ENCODE measurements at places on chromosomes 12 and 14.

GRCh38 chr12:108367436-108367835 lies 28.3 kb upstream of the CMKLR1 start:
- no peak overlapping the region for H3K4me3 ChIP-seq
- H3K27ac ChIP-seq: no peak overlapping the region
- no peak for ATAC-seq
- H3K27me3 ChIP-seq: peaks cover 24% of the 10 kb centered on the region

DNA sequence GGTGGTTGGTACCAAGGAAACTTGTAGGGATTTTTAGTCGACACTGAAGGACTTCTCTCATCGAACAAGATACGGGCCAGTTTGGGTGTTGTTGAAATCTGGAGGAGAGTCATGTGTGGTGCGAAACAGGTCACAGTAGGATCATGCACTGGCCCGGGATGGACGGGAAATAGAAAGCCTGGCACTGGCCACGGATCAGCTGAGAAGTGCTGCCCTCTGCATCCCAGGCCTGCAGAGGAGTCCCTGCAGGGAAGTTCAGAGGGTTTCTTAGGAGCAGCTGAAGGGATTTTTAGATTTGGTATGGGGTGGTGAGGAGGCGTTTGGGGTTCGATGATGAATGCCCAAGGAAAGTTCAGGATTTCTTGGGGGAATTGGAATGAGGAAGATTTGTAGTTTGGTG lies 63.1 kb downstream of the TSPAN9 start:
- H3K27me3 ChIP-seq: peaks cover 72% of the 10 kb centered on the region
- no peak overlapping the region for H3K27ac ChIP-seq
- H3K4me1 ChIP-seq: no peaks in the 10 kb centered on the region
- ATAC-seq: no peak
- H3K36me3 ChIP-seq: no peaks in the 10 kb centered on the region

- no peaks in the 10 kb centered on the region for H3K36me3 ChIP-seq
- no peak for ATAC-seq
- H3K4me1 ChIP-seq: no peaks in the 10 kb centered on the region
- H3K4me3 ChIP-seq: no peak overlapping the region
- peaks cover 8% of the 10 kb centered on the region for H3K27me3 ChIP-seq
Observed at GRCh38 chr12:71958993-71959578, 20.4 kb downstream of the TPH2 start.

- no peaks in the 10 kb centered on the region for H3K27me3 ChIP-seq
- peak overlapping the region; percentile 3 for H3K4me3 ChIP-seq
- H3K27ac ChIP-seq: peak overlapping the region; percentile 44
- no peak for ATAC-seq
Observed at GRCh38 chr14:96512602-96513397, 10.6 kb downstream of the PAPOLA start.

GRCh38 chr12:53365245-53365904 lies 14.6 kb upstream of the SP1 start:
- ATAC-seq: no peak
- H3K27me3 ChIP-seq: no peaks in the 10 kb centered on the region
- peak overlapping the region; percentile 75 for H3K27ac ChIP-seq
- H3K4me3 ChIP-seq: no peak overlapping the region
- peaks cover 16% of the 10 kb centered on the region for H3K4me1 ChIP-seq
- H3K36me3 ChIP-seq: no peaks in the 10 kb centered on the region

DNA sequence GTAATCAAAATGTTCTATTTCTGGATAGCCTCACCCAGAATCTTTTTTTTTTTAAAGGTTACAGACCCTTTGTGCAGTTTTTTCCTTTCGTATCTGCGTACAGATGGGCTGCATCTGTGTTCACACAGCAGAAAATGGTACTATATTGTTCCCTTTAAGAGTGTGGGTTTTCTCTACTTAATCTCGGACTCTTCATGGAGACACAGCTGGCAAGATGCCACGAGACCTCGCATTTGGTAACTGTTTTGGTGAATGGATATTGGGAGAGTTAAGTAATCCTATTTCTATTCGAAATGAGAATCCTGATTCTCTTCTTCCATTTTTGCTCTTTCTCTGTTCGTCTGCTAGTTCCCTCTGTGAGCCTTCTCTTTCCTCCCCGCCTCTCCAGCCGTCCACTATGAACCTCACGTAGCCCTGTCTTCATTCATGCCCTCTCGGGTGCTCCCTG lies 85.7 kb downstream of the SAMD4A start:
- no peak for ATAC-seq
- H3K4me3 ChIP-seq: no peak overlapping the region
- H3K27ac ChIP-seq: no peak overlapping the region
- peaks cover 9% of the 10 kb centered on the region for H3K4me1 ChIP-seq
- peaks cover 5% of the 10 kb centered on the region for H3K36me3 ChIP-seq
- H3K27me3 ChIP-seq: no peaks in the 10 kb centered on the region

GRCh38 chr12:95789126-95790032 lies 1.2 kb downstream of the NTN4 start:
- H3K27me3 ChIP-seq: peaks cover 32% of the 10 kb centered on the region
- peak overlapping the region; percentile 72 for H3K4me3 ChIP-seq
- H3K4me1 ChIP-seq: peaks cover 16% of the 10 kb centered on the region
- ATAC-seq: no peak

DNA sequence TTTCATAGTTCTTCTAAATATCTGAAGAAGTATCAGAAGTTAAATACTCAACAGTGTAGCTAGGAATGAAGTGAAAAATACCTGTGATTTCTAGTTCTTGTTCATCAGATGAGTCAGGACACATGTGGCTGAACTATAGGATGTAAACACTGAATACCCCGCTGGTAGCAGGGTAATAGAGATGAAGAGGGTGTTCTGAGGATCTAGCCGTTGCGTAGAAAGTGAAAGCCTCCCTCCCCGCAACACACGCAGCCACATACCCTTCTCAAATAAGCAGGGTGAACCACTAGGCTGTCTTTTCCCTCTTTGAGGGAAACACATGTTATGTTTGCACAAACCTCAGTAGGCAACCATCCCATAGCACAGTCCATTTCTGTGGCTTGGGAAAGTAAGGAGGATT lies 16.4 kb upstream of the RNASE12 start:
- no peaks in the 10 kb centered on the region for H3K27me3 ChIP-seq
- H3K4me3 ChIP-seq: no peak overlapping the region
- peaks cover 12% of the 10 kb centered on the region for H3K4me1 ChIP-seq
- no peak for ATAC-seq

DNA sequence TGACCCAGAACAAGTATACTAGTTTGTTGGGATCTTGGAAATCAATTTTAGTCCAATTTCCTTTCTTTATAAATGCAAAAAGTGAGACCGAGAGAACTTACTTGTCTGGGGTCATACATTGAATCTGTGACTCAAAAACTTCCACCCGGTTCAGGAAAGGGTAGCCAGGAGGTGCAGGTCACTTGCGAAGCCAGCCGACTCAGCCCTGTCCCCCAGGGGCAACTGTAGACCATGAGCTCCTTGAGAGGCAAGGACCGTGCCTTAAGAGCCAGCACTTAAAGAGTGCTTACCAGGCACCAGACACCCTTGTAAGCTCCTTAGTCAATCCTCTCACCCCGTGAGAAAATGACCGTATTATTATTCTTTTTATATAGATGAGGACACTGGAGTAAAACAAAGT lies 505 bp upstream of the BCDIN3D start:
- peaks cover 36% of the 10 kb centered on the region for H3K4me1 ChIP-seq
- ATAC-seq: no peak
- peak overlapping the region; percentile 91 for H3K27ac ChIP-seq
- no peaks in the 10 kb centered on the region for H3K36me3 ChIP-seq
- peaks cover under 1% of the 10 kb centered on the region for H3K27me3 ChIP-seq

DNA sequence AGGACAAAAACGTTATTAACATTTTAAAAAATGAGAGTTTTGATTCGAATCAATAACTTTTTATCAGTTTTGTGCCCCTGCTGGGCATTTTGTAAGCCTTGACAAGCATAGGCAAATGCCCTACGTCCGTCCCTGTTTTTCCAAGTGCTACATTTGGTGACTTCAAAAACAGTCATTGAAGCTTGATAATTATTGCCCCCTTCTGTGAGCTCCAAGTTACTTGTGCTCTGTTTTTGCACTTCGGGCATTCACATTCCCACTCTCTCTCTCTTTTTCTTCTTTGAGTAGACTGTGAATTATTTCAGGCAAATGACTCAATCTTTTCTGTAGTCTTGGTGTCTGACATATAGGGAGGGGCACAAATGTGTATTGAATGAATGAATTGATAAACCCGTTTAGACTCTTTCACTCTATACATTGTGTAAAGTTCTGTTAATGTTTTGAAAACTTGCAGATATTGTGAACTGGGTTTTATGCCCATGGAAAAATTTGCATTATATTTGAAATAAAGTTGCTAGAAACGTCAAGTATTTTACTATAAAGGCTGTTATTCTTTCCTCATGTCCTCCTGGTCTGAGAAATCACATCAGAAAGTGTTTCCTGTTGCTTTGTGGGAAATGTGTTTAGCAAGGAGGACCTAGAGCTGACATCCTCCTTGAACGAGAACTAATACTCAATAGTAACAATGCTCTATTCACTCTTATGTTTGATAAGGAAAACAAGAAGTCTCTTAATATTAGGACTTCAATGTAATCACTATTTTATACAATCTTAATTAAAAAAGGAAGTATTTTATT lies 1.4 kb downstream of the APAF1 start:
- H3K27ac ChIP-seq: peak overlapping the region; percentile 97
- no peaks in the 10 kb centered on the region for H3K27me3 ChIP-seq
- peaks cover 20% of the 10 kb centered on the region for H3K4me1 ChIP-seq
- peaks cover 16% of the 10 kb centered on the region for H3K36me3 ChIP-seq

DNA sequence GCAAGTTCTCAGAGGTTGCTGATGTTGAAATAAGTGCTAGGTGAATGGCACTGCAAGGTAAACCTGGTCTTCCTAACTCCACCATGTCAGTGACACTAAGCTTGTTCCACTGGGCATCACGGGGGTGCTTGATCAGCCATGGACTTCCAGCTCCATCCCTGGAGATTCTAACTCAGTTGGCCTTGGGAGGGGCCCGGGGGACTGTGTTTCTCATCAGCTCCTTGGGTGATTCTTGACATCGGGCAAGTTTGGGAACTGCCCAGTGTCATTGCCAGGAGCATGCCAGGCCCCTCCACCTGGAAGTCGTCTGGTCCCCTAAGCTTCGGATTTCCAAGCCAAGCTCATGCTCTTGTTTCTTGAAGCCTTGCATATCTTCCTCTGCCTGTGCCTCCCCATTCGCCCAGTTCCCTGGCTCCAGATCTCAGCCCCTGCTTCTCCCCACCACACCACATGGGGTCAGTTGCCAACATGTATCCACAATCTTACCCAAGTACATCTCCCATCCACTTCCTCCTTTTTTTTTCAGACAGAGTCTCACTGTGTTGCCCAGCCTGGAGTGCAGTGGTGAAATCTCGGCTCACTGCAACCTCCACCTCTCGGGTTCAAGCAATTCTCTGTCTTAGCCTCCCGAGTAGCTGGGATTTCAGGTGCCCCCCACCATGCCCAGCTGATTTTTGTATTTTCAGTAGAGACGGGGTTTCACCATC lies 30.7 kb upstream of the RFLNA start:
- H3K27me3 ChIP-seq: peaks cover 82% of the 10 kb centered on the region
- no peak for ATAC-seq
- no peaks in the 10 kb centered on the region for H3K4me1 ChIP-seq
- H3K36me3 ChIP-seq: no peaks in the 10 kb centered on the region

GRCh38 chr12:15146585-15146984 lies 74.6 kb downstream of the RERG start:
- H3K4me1 ChIP-seq: no peaks in the 10 kb centered on the region
- H3K36me3 ChIP-seq: no peaks in the 10 kb centered on the region
- no peak overlapping the region for H3K27ac ChIP-seq
- peaks cover 22% of the 10 kb centered on the region for H3K27me3 ChIP-seq
- H3K4me3 ChIP-seq: no peak overlapping the region
- ATAC-seq: no peak

- no peaks in the 10 kb centered on the region for H3K36me3 ChIP-seq
- ATAC-seq: no peak
- no peaks in the 10 kb centered on the region for H3K27me3 ChIP-seq
- no peaks in the 10 kb centered on the region for H3K4me1 ChIP-seq
- no peak overlapping the region for H3K27ac ChIP-seq
- H3K4me3 ChIP-seq: no peak overlapping the region
Observed at GRCh38 chr12:65631621-65632111, 192.6 kb upstream of the HMGA2 start.

DNA sequence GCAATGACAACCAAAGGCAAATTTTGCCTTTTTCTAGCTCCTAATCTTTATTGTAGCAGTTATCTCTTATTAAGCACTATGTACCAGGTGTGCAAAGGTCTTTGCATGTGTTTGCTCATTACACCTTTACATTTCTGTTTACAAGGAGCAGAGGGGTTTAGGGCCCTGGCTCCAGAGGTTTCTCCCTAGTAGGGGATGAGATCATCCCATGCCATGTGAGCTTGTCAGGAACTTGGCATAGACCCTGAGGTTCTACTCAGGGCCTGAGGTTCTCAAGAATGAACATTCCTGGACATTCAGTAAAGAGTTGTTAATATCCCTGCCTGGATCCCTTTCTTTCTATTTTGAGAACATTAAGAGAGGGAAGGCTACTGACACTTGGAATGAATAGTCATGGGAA lies 292.0 kb downstream of the RPAP3 start:
- ATAC-seq: no peak
- peak overlapping the region; percentile 45 for H3K27ac ChIP-seq
- peaks cover 12% of the 10 kb centered on the region for H3K4me1 ChIP-seq
- H3K4me3 ChIP-seq: no peak overlapping the region

DNA sequence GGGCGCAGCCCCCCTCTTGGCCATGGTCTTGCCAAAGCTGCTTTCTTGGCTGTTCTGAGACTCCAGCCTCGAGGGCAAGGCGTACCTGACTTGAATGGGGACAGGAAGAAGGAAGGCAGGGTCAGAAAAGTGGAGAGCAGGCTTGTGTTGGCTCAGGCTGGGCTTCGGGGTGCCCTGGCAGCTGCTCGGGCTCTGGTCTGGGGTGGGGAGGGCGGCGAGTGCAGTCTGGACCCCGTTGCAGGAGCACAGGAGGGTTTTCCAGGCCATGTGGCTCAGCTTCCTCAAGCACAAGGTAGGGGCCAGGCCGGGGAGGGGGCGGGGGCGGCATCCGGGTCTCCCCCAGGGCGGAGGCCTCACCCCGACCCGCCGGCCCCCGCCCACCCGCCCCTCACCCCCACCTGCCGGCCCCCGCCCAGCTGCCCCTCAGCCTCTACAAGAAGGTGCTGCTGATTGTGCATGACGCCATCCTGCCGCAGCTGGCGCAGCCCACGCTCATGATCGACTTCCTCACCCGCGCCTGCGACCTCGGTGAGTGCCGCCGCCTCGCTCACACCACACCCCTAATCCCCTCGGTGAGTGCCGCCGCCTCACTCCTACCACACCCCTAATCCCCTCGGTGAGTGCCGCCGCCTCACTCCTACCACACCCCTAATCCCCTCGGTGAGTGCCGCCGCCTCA lies 4.2 kb downstream of the NOC4L start:
- H3K27me3 ChIP-seq: no peaks in the 10 kb centered on the region
- H3K27ac ChIP-seq: no peak overlapping the region
- ATAC-seq: no peak
- peaks cover 9% of the 10 kb centered on the region for H3K36me3 ChIP-seq
- no peak overlapping the region for H3K4me3 ChIP-seq

GRCh38 chr14:102138535-102138934 lies 1.2 kb upstream of the WDR20 start:
- H3K27me3 ChIP-seq: no peaks in the 10 kb centered on the region
- H3K4me1 ChIP-seq: peaks cover 20% of the 10 kb centered on the region
- ATAC-seq: no peak
- peak overlapping the region; percentile 95 for H3K27ac ChIP-seq
- peak overlapping the region; percentile 96 for H3K4me3 ChIP-seq

GRCh38 chr12:124402248-124403066 lies 107.6 kb downstream of the RFLNA start:
- no peak for ATAC-seq
- H3K36me3 ChIP-seq: peaks cover 53% of the 10 kb centered on the region
- H3K4me1 ChIP-seq: peaks cover 16% of the 10 kb centered on the region
